ENCODE measurements at places on chromosomes 2 and 18. TPM values are rescaled to one million over a fixed set of nuclear protein-coding genes. Genes with fewer than 3 reads are reported as not detected.

The KCNF1 gene
- total RNA-seq: 5.6 TPM

The PLGLB1 gene
- 13.8 TPM for total RNA-seq

The AFF3 gene
- total RNA-seq: 69.8 TPM

The CNGA3 gene
- total RNA-seq: 3.0 TPM

The ST8SIA5 gene
- 9.4 TPM for total RNA-seq

The BCL2 gene
- 33.4 TPM for total RNA-seq

The UGT1A5 gene
- total RNA-seq: not detected

The COX5B gene
- 120 TPM for total RNA-seq

The SKA1 gene
- 5.3 TPM for total RNA-seq

The MC5R gene
- 3.4 TPM for total RNA-seq

The CERKL gene
- 47.5 TPM for total RNA-seq

The SATB2 gene
- total RNA-seq: 14.2 TPM

The POU3F3 gene
- total RNA-seq: 30.7 TPM

The FZD7 gene
- 48.7 TPM for total RNA-seq

The BZW1 gene
- total RNA-seq: 290 TPM

The CAPG gene
- 6.3 TPM for total RNA-seq

The CDH7 gene
- total RNA-seq: 39.9 TPM

The VWA3B gene
- 0.73 TPM for total RNA-seq

The GKN1 gene
- total RNA-seq: not detected

The CRYGD gene
- total RNA-seq: 1.9 TPM

The MYO3B gene
- 1.2 TPM for total RNA-seq

The RFTN2 gene
- 50.2 TPM for total RNA-seq

The SPHKAP gene
- total RNA-seq: 17.6 TPM

The GTF2A1L gene
- total RNA-seq: 2.8 TPM

The ACAA2 gene
- 24.6 TPM for total RNA-seq

The GCG gene
- not detected for total RNA-seq

The CCL20 gene
- not detected for total RNA-seq

The PLEK gene
- total RNA-seq: 2.7 TPM

The RBFA gene
- 63.1 TPM for total RNA-seq

The PLEKHH2 gene
- total RNA-seq: 12.2 TPM

The UGT1A3 gene
- not detected for total RNA-seq

The IL1A gene
- 0.09 TPM for total RNA-seq

The CXCR4 gene
- 110 TPM for total RNA-seq

The TNFAIP6 gene
- 0.27 TPM for total RNA-seq

The ACADL gene
- 4.7 TPM for total RNA-seq

The TAF1B gene
- total RNA-seq: 53.4 TPM

The LRRC30 gene
- not detected for total RNA-seq

The SFT2D3 gene
- total RNA-seq: 7.6 TPM

The HRH4 gene
- total RNA-seq: 0.18 TPM

The SERPINB11 gene
- not detected for total RNA-seq

The REG3A gene
- 0.45 TPM for total RNA-seq

The SAG gene
- not detected for total RNA-seq

The NXPH2 gene
- 12.7 TPM for total RNA-seq

The KIAA2012 gene
- total RNA-seq: 1.00 TPM

The MEIS1 gene
- 180 TPM for total RNA-seq

The EPB41L5 gene
- 66.3 TPM for total RNA-seq

The SNORC gene
- total RNA-seq: 4.2 TPM

The EN1 gene
- total RNA-seq: 5.4 TPM

The KYNU gene
- 0.27 TPM for total RNA-seq

The NRBP1 gene
- total RNA-seq: 65.9 TPM

The FHOD3 gene
- 38.0 TPM for total RNA-seq

The LTBP1 gene
- 8.6 TPM for total RNA-seq

The CNPPD1 gene
- 20.5 TPM for total RNA-seq

The REEP1 gene
- 75.8 TPM for total RNA-seq

The ITGB1BP1 gene
- total RNA-seq: 45.1 TPM
